Activated CD4-positive, alpha-beta T cell treated with anti-CD3 and anti-CD28 coated beads, Interleukin-2, amount 50 U/mL, for 1 hour (primary cell): ENCODE measurements at places on chromosomes 6 and 20.

DNA sequence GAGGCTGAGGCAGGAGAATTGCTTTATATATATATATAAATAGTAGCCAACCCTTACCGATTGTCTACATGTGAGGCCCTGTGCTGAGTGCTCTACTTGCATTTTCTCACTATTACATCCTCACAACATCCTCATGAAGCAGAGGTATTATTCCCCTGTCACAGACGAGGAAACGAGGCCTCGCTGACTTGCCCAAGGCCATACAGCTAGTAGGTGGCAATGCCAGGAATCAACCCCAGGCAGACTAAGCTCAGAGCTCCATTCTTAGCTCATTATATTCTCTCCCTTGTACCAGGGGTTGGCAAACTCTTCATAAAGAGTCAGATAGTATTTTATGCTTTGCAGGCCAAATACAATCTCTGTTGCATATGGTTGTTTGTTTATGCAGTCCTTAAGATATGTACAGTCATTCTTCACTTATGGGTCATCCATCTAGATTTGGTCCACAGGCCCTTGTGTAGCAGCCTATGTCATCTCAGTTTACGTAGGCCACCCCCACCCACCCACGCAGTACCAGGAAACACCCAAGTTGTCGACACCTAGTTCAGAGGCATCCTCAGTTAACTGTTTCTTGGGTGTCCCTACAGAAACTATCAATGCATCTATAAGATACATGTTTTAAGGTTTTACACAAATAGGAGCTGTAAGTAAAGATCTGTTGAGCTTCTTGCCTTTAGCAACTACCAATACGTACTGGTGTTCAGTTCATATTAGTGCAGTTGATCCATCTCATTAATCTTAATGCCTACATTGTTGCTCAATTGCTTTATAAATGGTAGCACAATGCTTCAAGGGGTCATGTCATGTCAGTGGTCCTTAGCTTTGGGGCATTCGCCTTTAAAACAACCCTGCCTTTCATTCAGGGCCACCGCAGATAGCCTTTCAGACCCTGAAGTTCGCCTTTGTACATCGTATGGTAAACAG, 3.0 kb downstream of the CASS4 start:
- DNase-seq: peak; percentile 34

- no peak for DNase-seq
Measured at GRCh38 chr6:54802775-54803634, 43.6 kb upstream of the FAM83B start.

DNA sequence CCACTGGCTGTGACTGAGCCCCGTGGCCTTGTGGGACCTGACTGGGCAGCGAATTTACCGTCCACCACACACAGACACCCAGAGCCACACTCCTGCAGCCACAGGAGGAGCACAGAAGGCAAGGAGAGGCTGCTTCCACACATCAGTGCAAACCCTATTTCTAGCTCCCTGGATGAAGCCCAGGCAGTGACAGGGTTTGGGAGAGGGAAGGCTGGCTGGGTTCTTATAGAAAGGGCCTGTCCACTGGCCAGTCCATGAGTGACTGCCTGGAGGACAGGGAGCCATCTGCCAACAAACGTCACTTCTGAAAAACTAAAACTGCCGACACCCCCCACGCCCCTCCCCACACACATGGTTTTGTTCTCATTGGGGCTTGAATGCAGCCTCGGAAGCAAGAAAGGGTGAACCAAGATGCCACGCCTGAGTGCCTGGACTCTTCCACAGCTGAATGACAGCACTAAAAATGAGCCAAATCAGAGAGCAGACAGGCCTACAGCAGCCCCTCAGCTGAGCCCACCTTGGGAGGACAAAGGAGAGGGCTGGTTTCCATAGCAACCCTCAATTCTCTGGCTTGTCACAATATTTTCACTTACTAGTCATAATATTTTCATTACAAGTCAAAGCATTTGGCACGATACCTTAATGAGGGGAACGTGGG, 38.4 kb downstream of the RRBP1 start:
- no peak for DNase-seq

DNA sequence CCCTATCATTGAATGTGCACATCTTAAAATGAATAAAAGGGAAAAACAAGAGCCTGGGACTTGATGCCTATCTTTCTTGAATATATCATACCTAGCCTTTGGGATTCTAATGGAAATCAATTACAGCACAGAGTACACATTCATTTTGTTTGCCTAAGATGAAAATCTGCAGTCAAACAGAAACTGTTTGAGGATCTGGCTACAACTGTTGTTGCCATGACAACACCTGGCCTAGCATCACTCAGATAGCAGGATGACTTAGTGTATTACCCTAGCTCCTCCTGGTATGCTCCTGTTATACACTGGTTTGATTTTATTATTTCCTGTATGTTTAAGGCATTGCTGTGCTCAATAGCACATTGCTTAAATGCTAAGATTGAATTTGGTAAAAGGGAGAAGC, 71.5 kb upstream of the LAMP5 start:
- no peak for DNase-seq

DNA sequence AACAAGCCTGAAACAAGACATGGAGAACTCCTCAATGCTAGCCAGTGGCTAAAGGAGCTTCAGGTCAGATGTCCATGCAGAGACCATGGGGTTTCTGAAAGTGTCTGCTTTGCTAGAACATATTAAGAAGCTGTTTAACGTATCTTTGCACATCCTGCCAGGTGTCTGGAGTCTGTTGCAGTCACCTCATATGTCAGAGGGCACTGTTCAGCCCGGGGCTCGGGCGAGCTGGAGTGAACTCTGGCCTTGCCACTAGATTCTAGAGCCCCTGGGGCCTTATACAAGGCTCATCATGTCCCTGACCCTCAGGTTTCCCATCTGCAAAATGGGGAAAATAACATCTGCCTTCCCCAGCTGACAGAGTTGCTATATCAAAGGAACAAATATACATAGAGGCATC, 59.0 kb downstream of the PRDM1 start:
- DNase-seq: no peak

- no peak for DNase-seq
Measured at GRCh38 chr20:39222101-39222500, 260.0 kb downstream of the DHX35 start.
